ENCODE measurements at places on chromosomes 1 and 21.

GRCh38 chr1:40901886-40902852, 40.0 kb upstream of the CITED4 start:
- DNase-seq, result no peak

DNA sequence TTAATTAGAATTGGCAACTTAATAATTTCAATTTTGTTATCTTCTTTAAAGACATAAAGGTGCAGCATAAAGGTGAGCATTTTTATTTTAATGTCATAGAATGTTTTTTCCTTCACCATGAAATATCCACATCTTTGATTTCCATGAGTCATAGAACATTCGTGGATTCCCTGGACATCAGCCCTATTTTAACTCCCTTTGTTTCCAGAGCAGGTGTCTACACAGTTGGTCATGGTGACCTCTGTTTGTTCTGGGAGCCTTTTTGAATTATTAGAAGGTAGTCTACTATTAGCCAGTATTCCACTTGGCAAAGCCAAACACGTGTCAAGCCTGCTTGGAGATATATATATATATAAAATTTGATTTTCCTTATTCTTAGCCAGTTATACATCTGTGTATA, 572.9 kb downstream of the LTN1 start:
- no peak for DNase-seq

GRCh38 chr1:234529950-234530237, 50.9 kb upstream of the TARBP1 start:
- no peak for DNase-seq

- DNase-seq, result no peak
Measured at GRCh38 chr21:34197561-34197960, 124.2 kb downstream of the MRPS6 start.

GRCh38 chr1:178774263-178774662, 49.2 kb downstream of the RALGPS2 start:
- DNase-seq, result no peak

- no peak for DNase-seq
Measured at GRCh38 chr1:153936011-153936802, 10.3 kb downstream of the DENND4B start.

DNA sequence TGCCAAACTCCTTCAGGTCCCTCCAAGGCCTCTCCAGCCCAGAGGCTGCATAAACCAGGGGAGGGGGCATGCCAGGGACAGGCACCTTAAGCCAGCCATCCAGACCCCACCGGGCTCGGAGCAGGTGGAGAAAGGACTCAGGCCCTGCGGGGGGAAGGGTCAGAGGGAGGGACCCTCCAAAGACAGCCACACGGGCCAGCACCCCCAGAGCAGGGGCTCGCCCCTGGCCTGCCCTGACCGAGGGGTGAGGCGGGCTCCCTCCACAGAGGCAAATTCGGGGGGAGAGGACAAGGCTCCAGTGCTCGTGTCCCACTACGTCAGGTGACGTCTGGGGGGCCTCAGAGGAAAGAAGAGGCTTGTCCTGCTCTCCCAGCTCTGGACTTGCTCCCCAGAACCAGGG, 8.2 kb downstream of the MEGF6 start:
- no peak for DNase-seq

DNA sequence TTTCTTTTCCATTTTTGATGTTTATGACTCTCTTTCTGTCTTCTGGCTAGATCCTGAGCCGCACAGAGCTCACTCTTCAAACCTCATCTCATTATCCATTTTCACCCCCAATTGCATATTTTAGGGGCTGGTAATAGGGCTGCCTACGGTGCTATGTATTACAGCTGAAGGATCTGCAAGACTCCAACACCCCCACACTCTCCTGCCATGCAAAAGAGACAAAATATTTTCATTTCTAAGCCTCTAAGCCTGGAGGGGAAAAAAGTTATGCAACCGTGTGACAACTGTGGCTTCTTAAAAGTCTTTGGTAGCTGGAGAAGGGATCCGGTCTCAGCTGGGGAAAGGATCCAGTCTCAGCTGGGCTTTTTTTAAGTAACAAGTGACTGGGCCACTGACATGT, 311.6 kb downstream of the NPHP4 start:
- no peak for DNase-seq

DNA sequence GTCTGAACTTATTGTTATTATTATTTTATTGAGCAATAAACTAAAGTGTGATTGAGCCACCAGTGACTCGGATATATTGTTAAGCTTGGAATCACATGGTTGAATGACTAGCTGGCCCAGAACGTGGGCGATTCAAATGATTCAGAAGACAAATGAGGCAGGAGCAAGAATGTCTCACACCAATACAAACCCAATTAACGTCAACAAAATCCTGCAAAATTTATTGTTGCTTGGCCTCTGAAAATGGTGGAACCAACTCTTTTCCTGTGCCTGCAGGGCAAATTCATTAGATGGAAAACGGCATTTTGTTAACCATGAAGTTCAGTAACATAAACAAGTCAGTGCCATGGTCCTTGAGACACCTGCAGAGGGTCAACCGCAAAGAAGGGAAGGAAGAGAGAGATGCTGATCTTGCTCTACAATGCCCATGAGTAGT, 482.0 kb downstream of the SETD4 start:
- DNase-seq, result no peak

GRCh38 chr1:36625253-36625934, 142.7 kb upstream of the CSF3R start:
- no peak for DNase-seq

DNA sequence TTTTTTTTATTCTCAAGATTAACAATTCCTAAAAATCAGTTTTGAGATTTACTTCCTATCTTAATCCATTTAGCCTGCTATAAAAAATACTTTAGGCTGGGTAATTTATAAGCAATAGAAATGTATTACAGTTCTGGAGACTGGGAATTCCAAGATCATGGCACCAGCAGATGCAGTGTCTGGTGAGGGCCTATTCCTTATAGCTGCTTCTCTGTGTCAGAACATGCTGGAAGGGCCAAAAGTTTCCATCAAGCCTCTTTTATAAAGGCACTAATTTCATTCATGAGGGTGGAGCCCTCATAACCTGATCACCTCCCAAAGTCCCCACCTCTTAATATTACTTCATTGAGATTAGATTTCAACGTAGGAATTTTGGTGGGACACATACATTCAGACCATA, 41.7 kb downstream of the RNF2 start:
- no peak for DNase-seq

DNA sequence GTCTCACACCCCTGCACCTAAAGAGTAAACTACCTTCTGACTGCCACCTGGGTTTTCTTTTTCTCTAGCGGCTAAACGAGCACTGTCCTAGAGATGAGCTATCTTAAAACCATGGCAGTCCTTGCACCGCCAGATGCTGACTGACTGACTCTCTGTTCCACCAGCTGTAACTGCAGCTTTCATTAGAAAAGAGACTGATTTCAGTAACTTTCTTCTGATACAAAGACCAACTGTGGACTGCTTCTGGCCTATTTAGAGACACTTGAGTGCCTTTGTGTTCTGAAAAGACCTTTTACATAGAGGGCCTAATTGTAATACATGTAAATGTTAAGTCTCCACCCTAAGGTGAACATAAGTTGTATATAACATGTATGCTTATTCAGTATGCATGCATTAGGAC, 152.5 kb downstream of the DISC1 start:
- DNase-seq, result no peak

- peak; percentile 31 for DNase-seq
Measured at GRCh38 chr1:161098210-161099068, at the start of gene KLHDC9. Gene KLHDC9, plus strand, starts transcription at chr1:161098361. Its CDS starts 175 bp downstream, at chr1:161098536.

DNA sequence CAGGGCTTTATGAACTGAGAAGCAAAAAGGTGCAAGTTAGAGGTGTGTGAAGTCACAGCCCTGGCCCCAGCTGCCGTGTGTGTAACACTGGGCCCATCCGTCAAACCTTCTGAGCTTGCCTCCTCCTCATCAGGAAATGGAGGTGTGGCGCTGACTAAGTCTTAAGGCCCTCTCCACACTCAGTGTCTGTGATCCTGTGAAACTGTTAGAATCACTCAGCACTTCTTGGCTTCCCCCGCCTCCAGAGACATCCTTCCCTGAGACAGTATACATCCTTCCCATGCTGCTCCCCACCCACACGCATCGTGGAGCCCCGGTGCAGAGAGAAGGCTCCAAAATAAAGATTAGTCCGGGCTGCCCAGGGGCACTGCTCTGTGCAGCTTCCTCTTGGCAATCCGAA, 33.3 kb downstream of the LRP8 start:
- no peak for DNase-seq

DNA sequence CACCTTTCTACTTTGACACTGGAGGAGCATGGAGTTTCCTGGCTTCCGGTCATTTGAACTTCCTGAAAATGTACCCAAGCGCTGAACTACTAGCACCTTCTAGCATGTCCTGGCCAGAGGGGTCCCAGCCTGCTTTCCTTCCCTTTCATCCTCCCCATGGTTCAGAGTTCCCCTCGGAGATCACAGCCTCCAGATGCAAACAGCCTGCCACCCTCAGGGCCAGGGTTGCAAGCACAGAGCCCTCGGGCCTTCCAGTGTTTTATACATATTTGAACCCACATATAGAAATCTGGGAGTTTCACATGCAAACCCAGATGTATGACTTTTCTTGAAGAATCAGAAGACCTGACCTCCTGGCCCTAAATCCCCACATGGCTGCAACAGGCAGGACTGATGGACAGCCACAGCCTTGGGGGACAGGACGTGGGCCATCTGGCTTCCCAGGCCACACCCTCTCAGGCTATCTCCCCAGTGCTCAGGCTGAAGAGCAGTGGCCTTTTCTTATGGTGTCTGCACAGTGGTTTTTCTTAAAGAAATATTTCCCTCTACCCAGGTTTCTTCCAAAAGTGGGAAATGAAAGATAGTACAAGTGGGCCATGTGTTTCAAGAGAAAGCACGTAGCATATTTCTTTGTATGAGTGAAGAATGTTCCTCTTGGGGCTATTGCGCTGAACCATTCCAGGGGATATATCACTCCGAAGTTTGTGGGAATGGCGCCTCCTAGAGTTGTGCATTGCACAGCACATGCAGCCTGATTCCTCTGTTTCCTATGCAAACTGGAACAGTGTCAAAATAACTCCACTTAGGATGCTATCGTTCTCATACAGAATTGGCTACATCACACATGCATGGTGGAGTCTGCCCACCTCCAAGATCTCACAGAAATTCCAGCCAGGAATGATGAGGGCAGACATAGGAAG, 232.0 kb upstream of the VAMP3 start:
- DNase-seq, result no peak

DNA sequence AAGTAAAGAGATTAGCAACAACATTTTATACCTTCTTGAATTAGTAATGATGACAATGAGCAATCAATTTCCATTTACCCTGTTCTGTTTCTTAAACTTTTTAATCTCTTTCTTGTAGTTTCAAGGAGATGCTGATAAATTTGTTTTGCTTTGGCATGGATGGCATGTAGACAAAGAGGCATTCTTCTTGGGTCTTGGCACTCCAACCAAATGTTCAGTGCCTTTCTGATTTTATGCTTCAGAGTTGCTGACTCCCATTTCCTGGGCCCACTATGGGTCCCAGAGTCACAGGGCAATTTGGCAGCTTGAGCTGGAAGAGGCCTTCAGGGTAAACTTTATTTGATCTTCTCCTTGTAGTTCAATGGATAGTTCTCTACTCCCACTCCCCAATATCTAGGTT, 42.1 kb upstream of the OSBPL9 start:
- DNase-seq, result no peak

GRCh38 chr1:910311-910880, 13.3 kb upstream of the SAMD11 start:
- DNase-seq, result no peak

- DNase-seq, result peak; percentile 15
Measured at GRCh38 chr1:41728403-41729202, 190.1 kb downstream of the HIVEP3 start.

DNA sequence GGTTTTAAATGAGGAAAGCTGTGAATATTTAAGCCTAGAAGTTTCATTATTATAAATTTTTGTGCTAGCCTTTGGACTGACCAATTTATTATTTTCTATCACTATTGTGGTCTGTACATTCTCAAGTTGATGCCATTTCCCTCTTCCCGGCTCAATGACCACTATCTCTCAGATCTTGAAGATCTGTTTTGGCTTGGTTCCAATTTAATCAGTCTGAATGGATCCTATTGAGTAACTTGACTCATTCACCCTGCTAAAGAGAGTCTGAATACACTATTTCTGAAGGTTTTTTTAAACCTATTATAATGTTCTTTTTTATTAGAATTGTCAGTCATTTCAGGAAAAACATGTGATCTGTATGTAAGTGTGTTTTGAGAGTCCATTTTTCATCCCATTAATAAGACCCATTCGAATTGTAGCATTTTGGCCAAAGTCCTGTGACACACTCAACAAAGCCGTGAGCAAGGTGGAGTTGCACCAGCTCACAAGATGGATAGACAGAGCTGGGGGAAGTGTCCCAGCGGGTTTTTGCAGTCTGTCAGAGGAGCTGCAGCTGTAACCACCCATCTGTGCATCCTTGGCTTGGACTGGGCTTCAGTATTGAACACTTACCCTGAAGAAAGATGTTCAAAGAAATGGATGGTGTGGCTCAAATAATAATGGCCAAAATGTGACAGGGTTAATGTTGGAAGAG, 145.6 kb downstream of the NFIA start:
- DNase-seq, result no peak

- no peak for DNase-seq
Measured at GRCh38 chr21:18869104-18869503, 465.5 kb upstream of the TMPRSS15 start.

- no peak for DNase-seq
Measured at GRCh38 chr1:168861421-168862004, 132.5 kb upstream of the DPT start.

DNA sequence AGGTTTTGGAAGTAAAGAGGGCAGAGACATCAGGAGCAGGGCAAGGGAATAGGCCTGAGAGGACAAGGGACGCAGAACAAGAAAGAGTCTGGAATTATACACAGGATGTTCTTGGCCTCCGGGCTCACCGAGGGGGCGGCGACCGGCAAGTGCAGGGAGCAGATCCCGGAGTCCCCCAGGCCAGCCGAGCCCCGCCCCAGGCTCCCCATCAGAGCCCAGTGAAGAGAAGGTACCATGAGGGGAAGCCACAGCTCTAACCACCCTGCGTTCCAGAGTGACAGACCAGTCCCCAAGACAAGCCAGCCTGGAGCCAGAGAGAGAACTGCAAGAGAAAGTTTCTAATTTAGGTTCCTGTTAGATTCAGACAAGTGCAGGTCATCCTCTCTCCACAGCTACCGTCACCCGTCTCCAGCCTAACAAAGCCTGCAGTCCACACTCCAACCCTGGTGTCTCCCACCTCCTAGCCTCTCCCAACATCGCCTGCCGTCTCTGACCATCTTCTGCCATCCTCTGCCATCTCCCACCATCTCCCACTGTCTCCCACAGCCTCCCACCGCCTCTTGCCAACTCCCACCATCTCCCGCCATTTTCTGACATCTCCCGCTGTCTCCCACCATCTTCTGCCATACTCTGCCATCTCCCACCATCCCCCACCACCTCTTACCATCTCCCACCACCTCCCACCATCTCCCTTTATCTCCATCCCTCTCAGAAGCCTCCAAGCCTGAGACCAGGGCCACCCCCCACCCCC, 42.5 kb downstream of the CAPN2 start:
- DNase-seq, result no peak

DNA sequence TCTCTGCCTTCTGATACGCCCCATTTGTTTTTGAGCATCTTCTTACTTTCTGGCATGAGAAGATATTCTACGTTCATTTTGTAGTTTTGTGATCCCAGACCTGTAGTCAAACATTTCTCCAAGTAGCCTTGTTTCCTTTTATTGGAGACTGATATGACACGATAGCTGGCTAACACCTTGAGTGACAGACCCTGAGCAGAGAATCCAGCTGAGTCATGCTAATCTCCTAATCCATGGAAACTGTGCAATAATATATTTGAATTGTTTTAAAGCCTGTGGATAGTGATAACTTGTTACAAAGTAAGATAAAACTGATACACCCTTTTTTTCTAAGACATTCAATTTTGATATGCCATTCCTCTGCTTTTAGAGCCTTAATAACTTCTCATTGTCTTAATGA, 1.2 kb upstream of the IFI44L start:
- DNase-seq, result no peak
